Activated CD4-positive, alpha-beta memory T cell treated with anti-CD3 and anti-CD28 coated beads for 36 hours (primary cell): ENCODE measurements at places on chromosomes 6 and 20.

DNA sequence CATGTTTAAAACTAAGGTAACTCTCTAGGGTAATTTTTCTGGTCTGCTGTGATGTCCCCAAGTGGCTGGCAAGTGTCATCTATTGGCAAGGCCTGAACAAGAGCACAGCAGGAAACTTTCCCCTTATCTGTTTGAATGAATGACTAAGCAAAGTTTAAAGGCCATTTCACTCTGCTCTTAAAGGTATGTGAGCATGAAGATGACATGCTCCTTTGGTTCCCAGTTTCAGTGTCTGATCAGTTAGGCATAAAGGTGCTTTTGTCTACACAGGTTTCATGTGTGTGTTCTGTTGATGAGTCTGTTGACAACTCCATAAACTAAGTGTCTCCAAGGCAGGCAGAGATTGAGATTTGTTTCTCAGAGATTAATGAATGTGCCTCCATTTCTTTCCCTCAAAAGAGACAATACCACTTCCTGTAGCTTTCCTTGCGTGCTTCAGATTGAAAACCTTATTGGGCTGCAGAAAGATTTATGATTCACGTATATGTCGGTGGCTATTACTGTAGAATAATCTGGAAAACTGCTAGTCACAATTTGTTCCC, 83.9 kb downstream of the MAP3K7 start:
- DNase-seq, result no peak

DNA sequence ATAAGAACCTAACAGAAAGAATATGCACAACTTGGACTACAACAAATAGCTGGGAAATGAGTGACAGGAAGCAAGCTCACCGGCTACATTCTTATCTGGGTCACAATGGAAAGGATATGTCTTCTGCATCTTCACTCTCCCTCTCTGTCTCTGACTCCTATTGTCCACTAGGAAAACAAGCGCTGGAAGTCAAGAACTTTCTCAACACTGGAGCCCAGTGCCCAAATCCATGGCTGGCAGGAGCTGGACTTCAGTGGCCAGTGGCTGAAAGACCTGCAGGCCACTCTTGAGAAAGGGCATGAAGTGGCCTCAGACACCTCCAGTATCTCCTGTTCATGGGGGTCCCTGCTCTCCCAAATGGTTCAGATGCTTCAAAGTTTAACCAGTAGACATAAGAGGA, 62.0 kb downstream of the FAM50B start:
- no peak for DNase-seq

DNA sequence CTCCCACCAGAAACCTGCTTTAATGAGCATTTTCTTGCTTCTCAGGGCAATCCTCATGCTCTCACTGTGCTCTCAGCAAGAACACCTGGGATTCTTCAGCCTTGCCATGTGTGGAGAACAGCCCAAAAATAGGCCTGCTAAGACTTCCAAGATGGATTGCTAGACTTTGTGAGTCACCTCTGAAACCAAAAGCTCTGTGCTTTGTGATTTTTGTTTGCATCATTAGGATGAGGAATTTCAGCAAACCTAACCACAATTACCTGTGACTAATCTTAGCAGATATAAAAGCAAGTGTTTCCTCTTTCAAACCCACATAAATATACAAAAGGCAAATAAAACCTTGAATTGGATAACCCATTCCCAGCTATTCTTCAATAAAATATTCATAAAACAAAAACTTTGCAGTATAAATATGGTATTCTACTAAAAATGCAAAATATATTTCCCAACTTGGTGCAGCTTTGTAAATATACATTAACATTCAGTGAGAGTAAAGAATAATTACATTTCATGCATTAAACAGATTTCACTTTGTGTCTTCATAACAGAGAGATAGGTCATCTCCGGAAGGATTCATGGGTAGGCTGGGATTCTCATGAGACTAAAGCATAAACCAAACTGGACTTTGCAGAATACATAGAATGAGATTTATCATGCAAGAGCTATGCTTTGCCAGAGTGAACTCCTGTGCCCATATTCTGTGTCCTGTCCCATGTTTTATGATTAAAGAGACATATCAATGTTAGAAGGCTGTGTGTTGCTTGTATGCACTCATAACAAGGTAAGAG, 33.5 kb downstream of the TPBG start:
- DNase-seq, result no peak

DNA sequence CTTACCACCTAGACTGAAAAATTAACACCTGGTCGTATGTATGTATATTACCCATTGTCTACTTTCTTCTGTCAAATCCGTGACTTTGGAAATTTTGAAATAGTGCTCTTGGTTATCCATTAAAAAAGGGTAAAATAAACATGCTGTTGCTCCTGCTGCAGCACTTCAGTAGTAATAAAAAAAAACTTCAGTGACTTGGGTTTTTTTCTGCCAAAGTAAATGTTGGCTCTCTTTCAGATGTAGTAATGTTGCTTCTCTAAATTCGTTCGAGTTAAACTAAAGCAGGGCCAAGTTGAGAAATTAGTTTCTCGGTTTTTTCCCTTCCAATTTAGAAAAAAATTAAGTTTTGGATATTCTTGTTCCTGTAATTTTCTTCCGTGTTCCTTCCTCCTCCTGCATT, 34.2 kb downstream of the JARID2 start:
- no peak for DNase-seq

DNA sequence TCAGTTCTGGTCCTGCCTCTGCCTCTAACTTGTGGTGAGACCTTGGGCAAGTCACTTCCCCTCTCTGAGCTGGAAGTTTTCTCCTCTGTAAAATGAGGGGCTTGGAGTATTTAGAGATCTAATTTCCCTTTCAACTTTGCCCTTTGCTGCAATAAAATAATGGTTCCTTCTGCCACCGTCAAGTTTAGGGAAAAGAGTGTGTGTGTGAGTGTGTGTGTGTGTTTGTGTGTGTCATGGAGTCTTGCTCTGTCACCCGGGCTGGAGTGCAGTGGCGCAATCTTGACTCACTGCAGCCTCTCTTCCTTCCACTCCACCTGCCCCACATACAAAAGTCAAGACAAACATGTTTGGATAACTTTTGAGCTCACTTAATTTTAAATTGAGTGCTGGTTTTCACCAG, 39.2 kb upstream of the PIM1 start:
- peak; percentile 20 for DNase-seq

DNA sequence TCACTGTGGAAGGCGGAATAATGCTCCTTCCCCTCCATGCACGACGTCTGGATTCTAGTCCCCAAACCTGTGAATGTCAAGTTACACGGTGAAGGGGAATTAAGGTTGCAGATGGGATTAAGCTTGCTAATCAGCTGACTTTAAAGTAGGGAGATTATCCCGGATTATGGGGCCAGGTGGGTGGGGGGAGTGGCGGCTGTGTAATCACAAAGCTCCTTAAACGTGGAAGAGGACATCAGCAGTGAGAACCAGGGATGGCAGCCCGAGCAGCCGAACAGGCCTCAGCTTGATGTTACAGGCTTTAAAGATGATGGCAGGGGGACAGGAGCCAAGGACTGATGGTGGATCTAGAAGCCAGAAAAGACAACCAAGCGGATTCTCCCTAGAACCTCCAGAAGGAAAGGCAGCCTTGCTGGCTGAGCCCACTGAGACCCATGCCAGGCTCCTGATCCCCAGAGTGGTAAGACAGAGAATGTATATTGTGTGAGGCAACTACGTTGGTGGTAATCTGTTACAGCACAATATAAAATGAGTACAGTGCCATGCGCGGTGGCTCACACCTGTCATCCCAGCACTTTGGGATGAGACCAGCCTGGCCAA, 117.5 kb downstream of the SCML4 start:
- DNase-seq, result no peak

DNA sequence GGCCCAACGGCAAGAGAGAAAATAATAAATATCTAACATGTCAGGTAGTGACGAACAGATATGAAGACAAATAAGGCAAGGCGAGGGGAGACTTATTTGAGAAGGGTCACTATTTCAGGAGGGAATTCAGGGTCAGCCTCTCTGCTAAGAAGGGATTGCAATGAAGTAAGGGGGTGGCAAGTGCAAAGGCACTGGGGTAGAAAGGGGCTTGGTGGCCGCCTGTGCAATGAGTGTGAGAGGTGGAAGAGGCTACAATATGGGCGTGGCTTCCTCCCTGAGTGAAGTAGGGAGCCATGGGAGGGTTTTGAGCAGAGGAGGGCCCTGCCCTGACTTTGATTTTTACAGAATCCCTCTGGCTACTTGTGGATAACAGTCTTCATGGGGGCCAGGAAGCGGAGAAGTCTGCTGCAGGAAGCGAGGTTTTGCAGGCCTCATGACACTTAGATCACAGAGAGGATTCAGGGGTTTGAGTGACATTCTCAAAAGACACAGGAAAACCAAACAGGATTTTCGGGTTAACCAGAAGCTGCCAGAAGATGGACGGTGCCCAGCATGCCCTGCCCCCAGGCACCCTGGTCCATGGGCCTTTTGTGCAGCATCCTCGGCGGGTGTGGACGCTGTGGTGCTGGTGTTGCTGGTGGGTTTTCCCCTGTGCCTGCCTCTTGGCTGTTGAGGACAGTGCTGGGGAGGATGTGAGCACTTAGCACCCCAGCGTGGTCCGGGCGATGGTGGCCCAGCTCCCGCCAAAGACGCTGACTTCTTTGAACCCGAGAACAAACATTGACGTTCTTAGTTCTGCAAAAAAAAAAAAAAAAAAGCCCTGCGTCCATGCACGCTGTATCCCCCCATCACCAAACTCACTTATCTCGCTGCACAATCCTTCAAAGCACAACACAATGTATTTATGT, 124.2 kb upstream of the PTPN1 start:
- DNase-seq, result peak; percentile 77

DNA sequence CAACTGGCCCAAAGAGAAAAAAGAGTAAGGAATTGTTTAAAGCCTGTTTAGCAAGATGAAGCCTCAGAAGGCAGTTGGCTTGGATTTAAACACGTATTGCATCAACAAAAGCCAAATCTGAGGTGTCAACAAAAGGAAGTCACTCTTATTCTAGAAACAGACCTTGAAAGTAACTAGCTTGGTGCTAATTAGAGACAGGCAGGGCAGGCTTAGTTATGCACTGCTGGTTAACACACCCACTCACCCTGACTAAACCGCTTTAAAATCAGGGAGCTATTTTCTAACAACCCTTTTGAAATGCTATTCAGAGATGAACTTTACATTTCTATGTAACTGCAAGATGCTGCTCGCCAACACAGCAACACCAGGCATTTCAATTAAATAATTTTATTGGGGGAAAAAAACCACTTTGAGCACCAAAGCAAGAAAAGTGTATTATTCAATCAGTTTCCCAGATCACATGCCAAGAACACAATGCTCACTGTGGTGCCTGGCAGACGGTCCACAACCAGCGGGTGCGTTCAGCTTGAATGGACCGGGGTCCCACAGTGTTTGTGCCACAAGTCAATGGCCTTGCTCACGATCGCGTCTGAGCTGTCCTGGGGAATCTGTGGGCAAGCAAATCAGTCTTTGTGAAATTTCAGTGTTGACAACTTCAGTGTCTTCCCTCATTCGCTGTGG, 23.6 kb downstream of the TBC1D7 start:
- no peak for DNase-seq

GRCh38 chr6:35417979-35418661, 34.0 kb upstream of the FANCE start:
- no peak for DNase-seq

GRCh38 chr6:96007663-96008062, 8.1 kb upstream of the FUT9 start:
- DNase-seq, result no peak
